Sigmoid colon (tissue), 7 donors: ENCODE measurements at places on chromosomes 7 and 10. TPM values are rescaled to one million over a fixed set of nuclear protein-coding genes. Genes with fewer than 3 reads are reported as not detected.

DNA sequence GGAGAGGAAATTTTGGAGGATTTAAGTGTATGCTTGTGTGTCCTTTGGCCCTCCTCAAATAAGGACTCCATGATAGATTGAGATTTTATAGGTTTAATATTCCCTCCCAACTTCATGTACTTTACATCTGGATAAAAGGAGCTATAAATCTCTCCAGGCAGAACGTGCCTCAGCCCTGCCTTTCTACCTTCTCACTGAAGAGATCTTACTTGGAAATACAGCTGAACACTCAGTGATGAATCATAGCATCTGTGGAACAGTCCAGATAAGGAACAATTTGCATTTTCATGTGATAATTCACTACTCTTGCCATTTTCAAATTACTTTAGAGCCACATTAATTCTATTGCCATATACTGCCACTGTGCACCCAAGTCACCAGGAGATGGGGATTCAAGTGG lies 364.6 kb upstream of the PODXL start:
- H3K27me3 ChIP-seq, result no peaks in the 10 kb centered on the region
- H3K4me1 ChIP-seq, result no peaks in the 10 kb centered on the region
- H3K27ac ChIP-seq, result no peak overlapping the region
- H3K4me3 ChIP-seq, result no peak overlapping the region

GRCh38 chr10:4807761-4808507 lies 18.1 kb upstream of the AKR1E2 start:
- no peak overlapping the region for H3K4me3 ChIP-seq
- H3K27ac ChIP-seq, result no peak overlapping the region
- DNase-seq, result no peak

- H3K27ac ChIP-seq, result no peak overlapping the region
- no peaks in the 10 kb centered on the region for H3K36me3 ChIP-seq
- no peak overlapping the region for H3K4me3 ChIP-seq
- DNase-seq, result no peak
Observed at GRCh38 chr7:40721342-40721949, 586.6 kb downstream of the SUGCT start.

ANKRD30A gene
- total RNA-seq, result not detected
